ENCODE measurements at places on chromosomes 5 and 9.

- DNase-seq = no peak
These were observed 83.7 kb downstream of the PCSK5 start for GRCh38 chr9:75974016-75974766.

DNA sequence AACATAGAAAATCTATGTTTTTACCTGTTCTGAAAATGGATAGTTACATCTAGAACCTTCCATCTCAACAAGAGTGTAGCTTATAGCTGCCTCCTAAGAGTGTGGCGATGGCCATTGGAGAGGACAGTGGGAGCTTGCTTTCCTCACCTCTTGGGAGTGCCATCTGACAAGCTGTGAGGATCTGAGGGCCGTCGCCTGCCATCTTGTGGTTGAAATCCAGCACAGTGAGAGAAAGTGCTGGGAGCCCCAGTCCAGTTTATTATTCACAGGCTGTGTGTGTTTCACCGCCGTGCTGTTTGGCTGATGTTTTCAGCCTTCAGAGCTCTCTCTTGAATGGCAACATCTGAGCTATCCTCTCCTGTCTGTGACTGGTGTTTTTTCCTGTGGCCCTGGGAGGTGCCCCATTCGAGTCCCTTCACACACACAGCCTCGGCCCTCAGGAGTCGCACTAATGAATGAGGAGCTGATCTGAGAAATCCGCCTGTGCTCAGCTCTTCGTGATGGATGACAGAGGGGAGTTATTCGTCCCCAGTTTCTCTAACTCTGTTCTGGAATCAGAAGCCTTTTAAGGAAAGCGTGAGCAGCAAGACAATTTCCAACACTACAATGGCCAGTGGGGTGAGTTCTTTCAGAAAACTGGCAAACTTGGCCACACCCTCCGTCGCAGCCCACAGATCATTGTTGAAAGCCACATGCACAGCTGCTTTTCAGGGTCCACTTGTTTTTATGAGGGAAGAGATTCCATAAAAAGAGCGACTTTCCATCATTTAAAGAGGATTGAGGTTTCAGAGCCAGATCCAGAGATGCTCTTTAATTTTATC is 170.3 kb downstream of the PDZD2 start:
- peak; percentile 74 for DNase-seq

GRCh38 chr5:124922255-124922975 is 176.0 kb upstream of the ZNF608 start:
- no peak for DNase-seq

- DNase-seq = no peak
These were observed 236.9 kb downstream of the ARRDC3 start for GRCh38 chr5:91146230-91146629.

GRCh38 chr5:139684881-139685749 is 37.0 kb downstream of the CXXC5 start:
- DNase-seq = no peak

GRCh38 chr9:133100506-133101355 is 20.3 kb downstream of the RALGDS start:
- no peak for DNase-seq

- DNase-seq = no peak
These were observed 327.4 kb downstream of the SH3GL2 start for GRCh38 chr9:17906176-17906840.

GRCh38 chr5:72393052-72393451 is 72.9 kb downstream of the PTCD2 start:
- no peak for DNase-seq

DNA sequence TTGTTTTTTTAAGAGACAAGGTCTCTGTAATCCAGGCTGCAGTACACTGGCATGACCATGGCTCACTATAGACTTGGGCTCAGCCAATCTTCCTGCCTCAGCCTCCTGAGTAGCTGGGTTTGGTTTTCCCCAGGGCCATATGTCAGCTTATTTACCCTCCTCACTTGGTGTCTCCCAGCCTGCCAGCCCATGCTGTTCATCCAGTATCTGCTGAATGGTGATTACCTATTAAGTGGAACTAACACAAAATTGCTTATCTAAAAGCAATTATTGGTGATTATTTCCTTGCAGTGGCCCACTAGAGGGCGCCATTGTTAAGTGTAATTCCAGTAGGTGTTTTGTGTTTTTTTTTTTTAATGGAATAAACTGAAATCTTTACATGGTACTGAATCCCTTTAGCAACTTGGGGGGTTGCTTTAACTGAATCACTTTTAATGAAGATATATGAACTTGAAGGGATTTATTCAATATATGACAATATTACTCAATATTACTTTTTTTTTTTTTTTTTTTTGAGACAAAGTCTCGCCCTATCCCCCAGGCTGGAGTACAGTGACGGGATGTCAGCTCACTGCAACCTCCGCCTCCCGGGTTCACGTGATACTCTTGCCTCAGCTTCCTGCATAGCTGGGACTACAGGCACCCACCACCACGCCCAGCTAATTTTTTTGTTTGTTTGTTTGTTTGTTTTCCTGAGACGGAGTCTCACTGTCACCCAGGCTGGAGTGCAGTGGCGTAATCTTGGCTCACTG is 13.8 kb downstream of the EXOSC2 start:
- peak; percentile 65 for DNase-seq

- no peak for DNase-seq
These were observed 286.5 kb downstream of the ZNF608 start for GRCh38 chr5:124459984-124460383.

- no peak for DNase-seq
These were observed 164.0 kb upstream of the PPP1R26 start for GRCh38 chr9:135315572-135315971.
